ENCODE measurements at places on chromosomes 2 and 18.

DNA sequence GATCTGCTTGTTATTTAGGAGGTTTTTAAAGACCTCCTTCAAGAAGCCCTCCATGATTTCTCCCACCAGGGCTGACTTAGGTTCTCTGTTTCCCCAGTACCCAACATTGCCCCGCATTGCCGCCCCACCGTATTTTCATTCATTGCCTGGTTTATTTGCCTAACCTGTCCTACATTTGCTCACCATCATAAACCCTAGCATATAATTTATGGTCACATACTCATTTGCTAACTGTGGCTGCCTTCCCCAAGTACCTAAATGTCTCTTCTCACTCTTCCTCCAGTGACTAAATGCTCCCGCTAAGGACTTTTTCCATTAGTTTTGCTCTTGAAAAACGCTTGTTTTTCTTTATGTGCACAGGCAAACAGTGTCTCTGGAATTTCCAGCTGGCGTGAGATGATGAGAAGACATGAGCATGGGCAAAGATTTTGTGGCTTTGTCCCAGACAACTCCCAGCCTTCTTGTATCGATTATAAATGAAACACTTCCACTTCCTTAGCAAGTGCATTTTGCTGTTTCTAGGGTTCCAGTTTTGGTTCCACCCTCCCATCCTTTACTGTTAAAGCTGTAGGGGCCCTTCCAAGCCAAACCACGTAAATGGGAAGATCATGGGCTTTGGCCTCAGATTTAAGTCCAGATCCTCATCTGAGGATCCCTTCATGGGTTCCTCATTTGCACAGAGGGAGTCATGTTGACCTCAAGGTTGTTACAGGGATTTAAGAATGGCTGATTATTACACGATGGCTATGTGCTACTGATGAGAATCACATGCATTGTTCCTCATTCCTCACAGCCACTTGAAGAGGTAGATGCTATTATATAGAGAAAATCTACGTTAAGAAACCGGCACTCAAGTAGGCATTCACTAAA lies 21.0 kb upstream of the ARMC9 start:
- no peak for DNase-seq

- DNase-seq = no peak
Observed at GRCh38 chr2:79874015-79874414, 361.2 kb downstream of the CTNNA2 start.

DNA sequence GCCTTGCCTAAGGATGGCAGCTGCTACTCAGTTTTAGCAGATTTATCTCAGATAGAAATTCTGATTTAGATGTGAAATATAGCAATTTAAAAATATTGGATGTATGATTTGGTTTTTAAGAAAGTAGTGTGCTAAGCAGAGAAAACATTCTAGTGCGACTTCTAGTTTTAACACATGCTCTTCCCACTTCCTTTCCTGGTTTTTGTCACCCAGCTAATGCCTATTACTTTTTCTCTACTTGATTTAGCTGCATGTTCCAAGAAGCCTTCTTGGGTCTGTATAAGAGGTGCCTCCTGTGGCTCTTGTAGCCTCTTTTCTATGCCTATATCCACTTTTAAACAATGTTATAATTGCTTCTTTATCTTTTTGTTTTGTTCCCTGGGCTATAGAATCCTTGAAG lies 53.0 kb downstream of the GPD2 start:
- no peak for DNase-seq

DNA sequence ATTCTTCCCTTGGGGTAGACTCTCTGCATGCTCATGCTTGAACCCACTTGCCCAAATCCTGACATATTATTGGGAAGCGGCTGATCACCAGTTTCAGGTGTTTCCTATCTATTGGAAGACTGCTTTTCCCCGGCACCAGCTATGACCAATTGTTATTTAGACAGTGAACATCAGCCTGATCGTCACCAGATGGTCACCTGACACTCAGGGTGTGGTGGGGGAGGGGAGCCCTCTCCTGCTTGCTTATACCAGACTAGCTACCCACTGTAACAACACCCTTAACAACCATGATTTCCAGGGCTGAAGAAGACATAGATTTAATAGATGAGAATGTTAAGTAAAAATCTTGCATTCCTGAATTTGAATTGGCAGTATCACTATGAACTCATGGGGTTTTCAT lies 44.3 kb downstream of the RBM43 start:
- DNase-seq = no peak

GRCh38 chr2:19187323-19188020 lies 171.0 kb downstream of the OSR1 start:
- DNase-seq = no peak

DNA sequence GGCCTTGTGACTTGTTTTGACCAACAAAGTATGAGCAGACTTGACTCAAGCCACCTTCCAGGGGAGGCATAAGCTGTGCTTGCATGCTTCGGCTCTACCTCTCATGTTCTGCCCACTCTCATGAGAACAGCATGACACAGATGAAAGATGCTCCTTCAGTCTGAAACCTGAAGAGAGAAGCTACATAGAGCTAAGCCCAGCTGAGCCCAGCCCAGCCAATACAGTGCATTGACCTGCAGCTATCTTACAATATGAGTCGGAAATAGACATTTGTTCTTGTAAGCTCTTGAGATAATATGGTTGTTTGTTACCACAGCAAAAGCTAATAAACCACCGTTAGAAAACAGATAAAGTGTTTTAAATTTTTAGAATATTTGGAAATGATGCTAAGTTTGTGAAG lies 426.7 kb upstream of the PKDCC start:
- no peak for DNase-seq

DNA sequence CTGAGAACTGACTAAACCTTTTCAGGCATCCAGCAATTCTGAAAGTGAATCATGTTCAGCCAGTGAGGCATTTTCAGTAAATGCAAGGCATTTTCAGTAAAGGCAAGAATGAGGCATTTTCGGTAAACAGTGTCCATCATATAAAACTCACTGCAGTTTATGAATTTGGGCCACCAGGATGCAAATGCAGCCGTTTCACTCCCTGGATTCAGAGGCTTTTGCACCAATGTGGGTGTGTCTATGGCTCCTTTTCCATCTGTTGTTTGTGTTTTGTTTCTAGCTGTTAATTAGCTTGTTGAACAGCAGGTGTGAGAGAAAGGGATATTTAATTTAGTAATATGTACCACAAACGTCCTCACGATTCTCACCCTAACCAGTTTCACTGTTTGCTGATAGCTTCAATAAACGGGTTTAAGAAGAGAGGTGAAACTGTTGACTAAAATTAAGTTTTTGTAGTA lies 116.3 kb upstream of the PGAP1 start:
- DNase-seq = no peak

DNA sequence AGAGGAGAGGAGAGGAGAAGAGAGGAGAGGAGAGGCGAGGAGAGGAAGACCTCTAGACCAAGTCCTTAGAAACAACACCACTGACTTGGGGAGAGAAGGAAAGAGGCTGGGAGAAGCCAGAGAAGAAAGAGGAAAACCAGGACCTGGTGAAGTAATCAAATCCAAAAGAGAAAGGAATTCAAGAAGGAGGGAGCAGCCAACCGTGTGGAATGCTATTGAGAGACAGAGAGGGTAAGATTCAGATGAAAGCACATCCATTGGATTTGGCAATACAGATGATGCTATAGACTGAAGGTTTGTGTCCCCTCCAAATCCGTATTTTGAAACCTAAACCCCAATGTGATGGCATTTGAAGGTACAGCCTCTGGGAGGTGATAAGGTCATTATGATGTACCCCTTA lies 50.7 kb downstream of the GALNT14 start:
- DNase-seq = no peak

GRCh38 chr2:175523001-175523400 lies 341.5 kb upstream of the ATP5MC3 start:
- no peak for DNase-seq

DNA sequence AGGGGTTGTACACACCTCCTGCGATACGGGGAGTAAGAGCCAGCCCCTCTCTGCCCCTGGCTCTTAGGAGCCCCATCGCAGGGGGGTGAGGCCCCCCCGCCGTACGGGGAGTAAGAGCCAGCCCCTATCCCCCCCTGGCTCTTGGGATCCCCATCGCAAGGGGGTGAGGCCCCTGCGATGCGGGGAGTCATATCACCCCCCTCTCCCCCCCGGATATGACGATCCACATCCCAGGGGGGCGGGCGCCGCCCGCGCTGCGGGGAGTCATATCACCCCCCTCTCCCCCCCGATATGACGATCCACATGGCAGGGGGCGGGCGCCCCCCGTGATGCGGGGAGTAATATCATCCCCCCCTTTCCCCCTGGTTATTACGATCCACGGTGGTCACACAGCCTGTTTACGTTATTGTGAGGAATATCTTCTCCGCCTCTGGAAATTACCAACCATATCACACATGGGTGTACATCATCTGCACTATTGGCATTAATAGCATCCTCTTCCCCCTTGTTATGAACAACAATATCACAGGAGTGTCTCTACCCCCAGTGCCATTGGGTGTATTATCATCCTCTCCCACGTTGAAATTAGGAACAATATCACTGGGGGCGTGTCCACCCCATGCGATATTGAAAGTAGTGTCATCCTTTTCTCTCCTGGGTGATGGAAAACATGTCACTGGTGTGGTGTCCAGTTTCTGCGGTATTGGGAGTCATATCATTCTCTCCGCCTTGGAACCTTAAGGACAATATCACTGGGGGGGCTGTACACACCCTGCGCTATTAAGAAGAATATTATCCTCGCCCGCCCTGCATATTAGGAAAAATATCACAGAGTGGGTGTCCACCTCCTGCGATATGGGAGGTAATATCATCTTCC lies 24.7 kb upstream of the NAGK start:
- DNase-seq = no peak

DNA sequence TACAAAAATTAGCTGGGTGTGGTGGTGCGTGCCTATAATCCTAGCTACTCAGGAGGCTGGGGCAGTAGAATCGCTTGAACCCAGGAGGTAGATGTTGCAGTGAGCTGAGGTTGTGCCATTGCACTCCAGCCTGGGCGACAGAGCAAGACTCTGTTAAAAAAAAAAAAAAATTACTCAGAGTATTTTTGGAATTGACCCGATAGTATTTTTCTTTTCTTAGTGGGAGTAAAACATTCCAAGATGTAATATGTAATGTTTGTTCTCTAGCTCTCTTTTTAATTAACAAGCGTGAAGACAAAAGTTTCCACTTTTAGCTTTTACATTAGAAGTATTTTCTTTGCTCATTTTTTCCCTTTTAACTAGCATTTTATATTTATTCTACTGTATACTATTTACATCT lies 12.0 kb upstream of the TMEM18 start:
- DNase-seq = no peak
